NCI-H510A (cell line): ENCODE measurements at places on chromosomes 2 and 18.

DNA sequence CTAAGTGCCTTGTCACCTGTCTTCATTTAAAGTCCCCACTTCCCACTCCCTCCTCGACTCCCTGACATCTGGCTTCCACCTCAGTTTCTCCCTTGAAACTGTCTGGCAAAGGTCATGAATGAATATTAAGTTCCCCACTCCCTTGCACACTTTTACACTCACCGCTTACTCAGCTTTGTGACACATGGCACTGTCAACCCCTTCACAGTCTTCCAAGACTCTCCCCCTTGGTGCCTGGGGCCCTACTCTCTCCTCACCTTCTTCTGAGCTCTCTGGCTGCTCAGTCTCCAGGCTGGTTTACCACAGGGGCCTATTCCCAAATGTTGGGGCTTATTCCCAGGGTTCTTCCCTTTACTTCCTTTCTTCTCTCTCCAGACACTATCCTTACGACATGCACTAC lies 17.9 kb upstream of the PTPN4 start:
- DNase-seq = no peak

- DNase-seq = no peak
Observed at GRCh38 chr2:23387845-23388244, 2.9 kb downstream of the KLHL29 start.

DNA sequence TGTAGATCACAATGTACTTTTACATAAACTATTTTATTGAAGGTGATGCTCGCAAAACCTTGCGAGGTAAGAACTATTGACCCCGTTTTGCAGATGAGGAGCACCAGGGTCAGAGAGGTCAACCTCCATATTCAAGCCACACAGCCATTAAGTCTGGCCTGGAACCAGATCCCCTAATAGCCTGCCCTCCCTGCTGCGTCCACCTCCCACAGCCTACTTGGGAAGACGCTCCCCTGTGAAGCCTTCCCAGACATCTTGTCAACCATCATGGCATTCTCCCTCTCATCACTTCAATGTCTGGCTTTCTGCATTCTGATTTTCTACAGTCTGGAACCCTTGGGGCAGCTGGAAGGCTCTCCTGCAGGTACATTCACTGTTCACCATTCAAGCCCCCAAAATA lies 101.0 kb downstream of the TTC32 start:
- no peak for DNase-seq

DNA sequence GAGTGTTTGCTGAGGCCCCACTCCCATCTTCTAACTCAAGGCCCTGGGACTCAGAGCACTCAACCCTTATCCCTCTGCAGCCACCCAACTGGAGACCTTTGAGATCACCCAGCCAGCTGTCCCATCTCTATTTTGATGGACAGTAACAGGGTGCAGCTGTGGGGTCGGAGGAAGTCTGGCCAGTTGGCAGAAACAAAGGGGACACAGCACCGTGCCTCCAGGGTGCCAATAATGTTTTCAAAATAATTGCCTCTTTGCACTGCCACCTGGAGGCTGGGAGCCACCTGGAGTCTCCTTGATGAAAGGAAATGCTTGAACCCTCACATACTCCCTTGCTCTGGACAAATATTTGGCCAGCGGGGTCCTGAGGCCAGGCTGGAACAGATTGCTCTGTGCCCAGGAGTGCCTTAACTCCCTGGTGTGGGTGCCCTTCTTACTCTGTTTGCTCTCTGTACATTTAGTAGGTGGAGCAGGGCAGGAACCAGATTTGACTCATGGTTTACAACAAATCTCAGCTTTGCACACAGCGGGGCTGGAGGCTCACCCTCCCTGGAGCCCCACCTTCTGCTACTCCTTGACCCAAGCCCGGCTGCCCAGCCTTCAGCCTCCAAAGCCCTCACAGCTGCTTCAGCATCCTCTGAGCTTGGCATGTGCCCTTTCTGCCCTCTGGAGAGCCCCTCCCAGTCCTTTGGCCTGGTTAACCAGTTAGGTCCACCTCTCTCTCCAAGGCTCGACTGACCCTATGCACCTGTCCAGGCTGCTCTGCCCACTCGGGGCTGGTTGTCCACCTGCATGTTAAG lies 17.2 kb downstream of the MAL start:
- no peak for DNase-seq

GRCh38 chr2:191032588-191033429 lies 18.8 kb upstream of the STAT1 start:
- DNase-seq = no peak

DNA sequence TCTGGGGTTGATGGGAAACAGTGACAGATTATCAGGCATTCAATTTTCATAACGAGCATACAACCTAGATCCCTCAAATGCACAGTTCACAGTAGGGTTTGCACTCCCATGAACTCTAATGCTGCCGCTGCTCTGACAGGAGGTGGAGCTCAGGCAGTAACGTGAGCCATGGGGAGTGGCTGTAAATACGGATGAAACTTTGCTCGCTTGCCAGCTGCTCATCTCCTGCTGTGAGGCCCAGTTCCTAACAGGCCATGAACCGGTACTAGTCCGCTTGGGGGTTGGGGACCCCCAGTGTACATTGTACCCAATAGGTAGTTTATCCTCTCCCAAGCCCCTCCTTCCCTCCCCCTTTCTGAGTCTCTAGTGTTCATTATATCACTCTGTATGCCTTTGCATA lies 94.6 kb downstream of the PTH2R start:
- DNase-seq = peak; percentile 90

GRCh38 chr2:43619511-43619910 lies 17.5 kb upstream of the PLEKHH2 start:
- no peak for DNase-seq

- no peak for DNase-seq
Observed at GRCh38 chr2:127465258-127465657, 47.0 kb downstream of the PROC start.

- DNase-seq = no peak
Observed at GRCh38 chr18:67432806-67433205, 83.7 kb downstream of the DSEL start.

- DNase-seq = no peak
Observed at GRCh38 chr2:163343316-163343715, 392.5 kb downstream of the FIGN start.

- DNase-seq = no peak
Observed at GRCh38 chr2:215071676-215072075, 66.8 kb downstream of the ABCA12 start.

GRCh38 chr18:71850602-71851001 lies 693.5 kb downstream of the CBLN2 start:
- DNase-seq = no peak

DNA sequence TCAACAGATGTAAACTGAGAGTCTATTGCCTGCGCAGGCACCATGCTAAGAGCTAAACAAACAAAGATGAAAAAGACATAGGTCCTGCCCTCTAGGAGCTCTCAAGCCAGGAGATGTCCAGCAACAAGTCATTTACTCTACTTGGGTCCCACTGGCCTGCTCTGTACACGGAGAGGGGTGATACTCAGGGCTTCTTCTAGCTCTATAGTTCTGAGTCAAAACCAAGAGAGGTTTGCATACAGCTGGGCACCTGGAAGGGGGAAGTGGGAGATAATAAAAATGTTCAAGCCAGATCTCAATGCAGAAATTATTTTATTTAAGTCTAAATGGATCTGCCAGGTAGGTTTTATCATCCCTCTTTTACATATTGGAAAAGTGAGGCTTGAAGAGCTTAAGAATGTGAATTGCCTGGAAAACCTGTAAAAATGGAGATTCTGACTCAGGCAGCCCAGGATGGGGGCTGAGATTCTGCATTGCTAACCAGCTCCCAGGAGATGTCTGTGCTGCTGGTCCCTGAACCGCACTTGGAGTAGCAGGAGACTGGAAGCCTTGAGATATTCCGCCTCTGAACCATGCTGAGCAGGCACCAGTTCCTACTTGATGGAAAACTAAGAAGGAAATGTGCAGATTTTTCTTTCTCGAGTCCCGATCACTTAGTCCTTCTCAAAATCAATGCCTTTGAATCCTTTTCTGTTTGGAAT lies 201.1 kb downstream of the PRKCE start:
- no peak for DNase-seq

DNA sequence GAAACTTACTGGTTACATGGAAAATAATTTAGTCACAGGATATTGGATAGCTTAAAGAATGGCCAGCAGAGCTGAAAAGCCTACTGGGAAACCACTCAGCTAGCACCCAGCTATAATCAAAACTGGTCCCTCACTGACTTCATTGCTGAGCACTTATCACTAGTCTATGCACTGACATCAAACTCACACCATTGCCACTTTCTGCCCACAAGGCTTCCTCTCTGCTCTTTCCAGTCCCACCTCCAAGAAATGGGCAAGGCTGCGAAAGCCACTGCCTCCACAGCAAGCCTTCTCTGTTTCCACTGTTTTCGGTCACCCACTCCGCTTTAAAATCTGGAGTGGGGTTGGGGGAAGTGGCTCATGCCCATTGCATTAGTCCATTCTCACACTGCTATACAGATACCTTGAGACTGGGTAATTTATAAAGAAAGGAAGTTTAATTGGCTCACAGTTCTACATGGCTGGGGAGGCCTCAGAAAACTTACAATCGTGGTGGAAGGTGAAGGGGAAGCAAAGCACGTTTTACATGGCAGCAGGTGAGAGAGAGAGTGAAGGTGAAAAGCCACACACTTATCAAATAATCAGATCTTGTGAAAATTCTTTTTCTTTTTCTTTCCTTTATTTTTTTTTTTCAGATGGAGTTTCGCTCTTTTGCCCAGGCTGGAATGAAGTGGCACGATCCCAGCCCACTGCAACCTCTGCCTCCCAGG lies 77.0 kb upstream of the CERS6 start:
- no peak for DNase-seq

GRCh38 chr18:78713069-78713468 lies 266.5 kb upstream of the SALL3 start:
- DNase-seq = no peak

DNA sequence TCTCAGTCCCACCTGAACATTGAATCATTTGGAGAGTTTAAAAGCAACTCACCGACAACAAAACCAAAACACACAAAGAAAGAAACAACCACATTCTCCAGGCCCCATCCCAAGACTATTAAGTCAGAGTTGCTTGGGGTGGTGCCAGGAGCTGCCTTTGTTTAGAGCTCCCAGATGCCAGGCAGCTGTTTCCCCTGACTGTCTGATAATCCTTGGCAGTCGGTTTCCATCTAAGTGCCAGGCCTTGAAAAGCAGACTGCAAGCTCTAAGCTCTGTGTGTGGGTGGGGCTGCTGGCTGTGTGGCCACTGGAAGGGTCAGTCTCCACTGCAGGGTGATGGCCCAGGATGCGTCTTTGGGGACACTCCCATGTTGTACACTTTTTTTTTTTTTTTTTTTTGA lies 255.3 kb upstream of the AGAP1 start:
- DNase-seq = no peak

GRCh38 chr2:239605409-239605808 lies 204.6 kb upstream of the HDAC4 start:
- no peak for DNase-seq

DNA sequence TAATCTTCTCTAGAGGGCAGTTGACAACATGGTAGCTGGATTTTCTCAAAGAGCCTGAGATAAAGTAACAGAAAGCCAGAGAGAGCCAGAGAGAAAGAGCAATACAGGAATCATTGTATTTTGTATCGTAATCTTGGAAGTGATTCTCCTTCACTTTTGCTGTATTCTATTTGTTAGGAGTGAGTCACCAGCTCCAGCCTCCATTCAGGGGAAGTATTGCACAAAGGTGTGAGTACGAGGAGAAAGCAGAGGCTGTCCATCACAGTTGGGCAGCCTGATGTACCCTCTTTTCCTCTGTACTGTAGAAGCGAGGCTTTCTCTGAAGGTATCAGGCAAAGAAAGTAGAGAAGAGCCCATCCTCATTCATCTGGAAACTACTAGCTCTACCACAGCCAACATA lies 176.8 kb downstream of the KCNS3 start:
- DNase-seq = no peak

GRCh38 chr18:48152549-48152948 lies 222.1 kb upstream of the SMAD2 start:
- no peak for DNase-seq

- DNase-seq = no peak
Observed at GRCh38 chr2:139465789-139466188, 685.6 kb upstream of the NXPH2 start.

- no peak for DNase-seq
Observed at GRCh38 chr2:191783416-191783815, 63.5 kb downstream of the CAVIN2 start.

- DNase-seq = no peak
Observed at GRCh38 chr2:102356381-102356712, 751 bp downstream of the IL18R1 start.

DNA sequence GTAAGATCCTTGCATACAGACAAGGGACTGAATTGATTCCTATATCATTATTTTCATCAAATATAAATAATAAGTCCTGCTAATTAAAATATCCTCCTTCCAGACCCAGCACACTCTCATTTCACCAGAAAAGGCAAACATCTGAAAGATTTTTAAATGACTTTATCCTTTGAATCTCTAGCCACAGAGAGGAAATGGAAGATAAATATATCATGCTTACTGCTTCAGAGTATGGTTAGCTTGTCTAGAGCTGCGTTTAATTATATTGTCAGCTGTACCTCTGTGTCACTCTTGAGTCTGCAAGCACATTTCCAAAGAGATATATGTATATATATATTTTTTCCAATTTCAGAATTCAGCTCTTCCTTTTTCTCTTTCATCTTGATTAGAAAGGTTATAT lies 232.7 kb downstream of the TRIB2 start:
- no peak for DNase-seq

GRCh38 chr2:14903709-14904374 lies 271.3 kb downstream of the LRATD1 start:
- DNase-seq = no peak

DNA sequence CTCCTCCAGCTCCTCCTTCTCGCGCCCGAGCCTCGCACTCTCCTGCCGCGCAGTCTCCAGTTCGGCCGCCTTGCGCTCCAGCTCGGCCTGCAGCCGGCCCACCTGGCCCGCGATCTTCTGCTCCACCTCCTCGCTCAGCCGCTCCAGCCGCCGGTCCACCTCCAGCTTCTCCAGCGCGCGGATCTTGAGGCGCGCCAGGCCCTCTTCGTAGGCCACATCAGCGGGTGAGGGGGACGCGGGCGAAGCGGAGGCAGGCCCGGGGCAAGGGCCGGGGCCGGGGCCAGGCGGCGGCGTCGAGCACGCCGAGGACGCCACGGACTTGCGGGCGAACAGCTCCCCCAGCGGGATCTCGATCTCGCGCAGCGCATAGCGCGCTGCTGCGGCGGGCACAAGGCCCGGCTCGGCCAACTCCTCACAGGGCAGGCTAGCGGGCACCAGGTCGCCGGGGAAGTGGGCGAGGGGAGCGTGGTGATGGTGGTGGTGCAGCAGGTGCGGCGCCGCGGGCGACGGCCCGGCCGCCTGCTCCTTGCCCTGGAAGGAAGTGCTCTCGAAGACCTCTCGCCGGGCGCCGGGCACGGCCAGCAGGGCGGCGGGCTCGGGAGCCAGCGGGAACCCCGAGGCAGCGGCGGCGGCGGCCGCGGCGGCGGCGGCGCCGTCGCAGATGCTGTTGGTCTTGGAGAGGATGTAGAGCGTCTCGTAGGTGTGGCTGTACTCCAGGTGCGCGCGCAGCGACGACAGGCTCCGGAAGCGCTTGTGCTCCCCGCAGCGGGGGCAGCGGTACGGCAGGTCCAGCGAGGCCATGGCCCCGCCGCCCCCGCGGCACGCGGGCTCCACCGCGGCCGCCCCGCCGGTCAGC lies 15.2 kb downstream of the FBXO41 start:
- peak; percentile 75 for DNase-seq

- DNase-seq = no peak
Observed at GRCh38 chr2:42329736-42330135, 31.3 kb downstream of the COX7A2L start.
